T-helper 2 cell treated with Interferon-gamma antibody and Interleukin-4, amounts not matched to agents 5 μg/mL and 100 μg/mL, for 36 hours (primary cell): ENCODE measurements at places on chromosomes 12 and 14.

GRCh38 chr12:29035112-29035511 lies 114.0 kb upstream of the FAR2 start:
- DNase-seq = no peak

- no peak for DNase-seq
These were observed 177.7 kb upstream of the LHX5 start for GRCh38 chr12:113649256-113649830.

GRCh38 chr12:124573839-124574786 lies 6.7 kb upstream of the NCOR2 start:
- no peak for DNase-seq

DNA sequence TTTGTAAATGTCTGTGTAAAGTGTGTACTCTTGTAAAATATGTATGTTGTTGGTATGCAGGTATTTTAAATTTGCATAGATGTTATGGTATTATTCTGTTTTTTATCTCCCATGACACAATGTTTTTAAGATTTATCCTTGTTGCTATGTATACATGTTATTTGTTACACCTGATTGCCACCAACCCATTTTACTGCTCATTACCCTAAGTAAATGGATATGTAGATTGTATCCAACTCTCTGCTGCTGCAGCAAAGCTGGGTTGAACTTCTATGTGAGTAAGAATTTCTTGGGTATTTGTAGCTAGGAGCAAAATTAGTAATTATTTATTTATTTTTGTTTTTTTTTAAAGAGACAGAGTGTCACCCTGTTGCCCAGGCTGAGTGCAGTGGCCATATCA lies 6.2 kb downstream of the APAF1 start:
- no peak for DNase-seq

DNA sequence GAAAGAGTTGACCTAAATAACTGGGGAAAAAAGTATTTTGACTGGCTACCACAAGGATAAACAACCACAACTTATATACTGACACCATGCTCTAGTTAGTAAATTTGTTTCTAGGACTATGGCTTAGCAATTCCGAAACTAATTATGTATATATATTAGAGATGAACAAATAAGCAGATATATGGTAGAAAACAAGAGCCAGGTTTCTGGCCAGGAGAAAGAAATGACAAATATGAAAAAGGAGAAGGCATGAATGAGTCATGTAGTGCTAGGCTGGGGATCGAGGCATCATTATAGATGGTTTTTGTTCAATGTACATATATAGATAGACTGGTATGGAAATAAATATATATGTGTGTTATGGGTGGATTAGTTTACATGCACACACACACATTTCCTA lies 5.5 kb upstream of the LRRC74A start:
- DNase-seq = no peak

- DNase-seq = no peak
These were observed 143.3 kb upstream of the AVPR1A start for GRCh38 chr12:63294327-63294632.

DNA sequence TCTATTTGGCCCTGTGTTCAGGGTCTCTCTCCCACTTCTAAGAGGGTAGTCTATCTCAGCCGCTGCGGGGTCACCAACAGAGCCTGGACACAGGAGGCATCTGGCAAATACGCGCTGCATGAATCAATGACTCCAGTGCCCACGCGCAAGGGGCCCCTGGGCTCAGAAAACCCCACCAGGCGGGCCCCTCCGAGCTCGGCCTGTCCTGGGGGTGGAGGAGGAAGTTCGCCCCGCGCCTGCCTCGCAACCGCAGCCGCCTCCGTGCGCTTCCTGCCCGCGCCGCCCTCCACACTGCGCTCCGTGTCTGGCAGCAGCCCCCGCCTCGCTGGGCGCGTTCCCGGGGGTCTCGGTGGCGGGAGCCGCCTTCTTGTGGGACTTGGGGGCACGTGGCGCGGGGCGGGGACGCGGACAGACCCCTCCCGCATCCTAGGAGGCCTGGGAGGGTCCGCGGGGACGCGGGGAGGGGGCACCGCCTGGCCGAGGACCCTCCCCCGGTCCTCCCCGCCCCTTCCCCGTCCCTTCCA lies 811 bp upstream of the FBRSL1 start:
- DNase-seq = peak; percentile 77

DNA sequence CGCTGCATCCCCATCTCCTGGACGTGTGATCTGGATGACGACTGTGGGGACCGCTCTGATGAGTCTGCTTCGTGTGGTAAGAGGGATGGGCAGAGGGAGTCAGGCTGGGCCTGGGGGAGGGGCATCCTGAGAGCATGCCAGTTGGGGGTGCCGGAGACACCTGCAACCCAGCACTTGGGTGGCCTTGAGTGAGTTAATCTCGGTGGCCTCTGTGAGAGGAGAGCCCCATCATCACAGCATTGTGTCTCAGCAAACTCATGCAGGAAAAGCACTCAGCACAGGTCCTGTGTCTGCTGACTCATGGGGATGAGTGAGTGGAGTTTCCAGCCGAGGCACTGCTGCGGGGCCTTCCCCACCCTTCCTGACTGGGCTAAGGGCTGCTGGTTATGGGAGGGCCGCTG lies 19.6 kb upstream of the LRP1-AS start:
- peak; percentile 32 for DNase-seq

GRCh38 chr12:104935886-104936285 lies 22.2 kb downstream of the SLC41A2 start:
- no peak for DNase-seq

DNA sequence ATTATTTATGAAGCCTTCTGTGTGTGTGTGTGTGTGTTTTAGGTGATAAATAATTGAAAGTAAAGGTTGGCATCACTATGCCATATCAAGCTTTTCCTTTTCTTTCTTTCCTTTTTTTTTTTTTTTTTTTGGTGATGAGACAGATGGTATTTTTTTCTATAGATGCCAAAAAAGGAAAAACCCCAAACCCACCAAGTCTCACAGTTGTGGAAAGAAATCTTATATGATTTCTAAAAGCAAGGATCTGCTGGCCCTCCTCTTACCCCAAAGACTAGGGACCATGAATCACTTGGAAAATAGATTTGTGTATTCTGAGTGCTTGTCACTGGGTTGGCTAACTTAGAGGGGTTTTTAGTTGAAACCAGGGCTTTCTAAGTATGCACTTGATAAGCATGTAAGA lies 181.3 kb downstream of the TMEM117 start:
- DNase-seq = no peak

- no peak for DNase-seq
These were observed 14.1 kb downstream of the EIF2B2 start for GRCh38 chr14:75016815-75017214.

DNA sequence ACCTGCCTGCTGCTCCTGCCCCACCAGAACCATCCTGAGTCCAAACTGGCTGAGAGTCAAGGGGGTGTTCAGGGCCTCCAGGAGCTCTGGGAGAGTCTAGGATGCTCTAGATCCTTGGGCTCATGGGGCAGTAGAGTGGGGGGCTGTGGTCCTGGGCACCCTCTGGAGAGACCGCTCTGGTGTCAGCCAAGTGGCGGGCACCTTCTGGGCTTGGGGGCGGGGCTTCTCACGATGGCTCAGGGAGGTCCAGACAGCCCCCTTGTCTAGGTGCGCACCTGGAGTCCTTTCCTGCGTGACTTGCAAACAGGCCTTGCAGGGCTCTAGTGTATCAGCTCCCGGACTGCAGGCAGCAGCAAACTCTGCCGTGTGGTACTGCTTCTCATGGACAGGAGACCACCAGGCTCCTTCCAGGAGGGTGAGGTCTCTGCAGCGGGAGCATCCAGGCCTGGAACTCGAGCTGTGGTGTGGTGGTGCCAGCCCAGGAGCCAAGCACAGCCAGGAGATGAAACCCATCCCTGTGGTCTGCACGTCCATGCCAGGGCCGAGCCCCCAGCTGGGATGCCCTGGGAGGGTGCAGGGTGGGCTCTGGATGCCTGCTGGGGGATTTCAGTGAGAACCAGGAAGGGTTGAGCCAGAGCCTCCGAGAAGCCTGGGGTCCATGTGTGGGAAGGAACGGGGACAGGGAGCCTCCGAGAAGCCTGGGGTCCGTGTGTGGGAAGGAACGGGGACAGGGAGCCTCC lies 15.0 kb downstream of the PACS2 start:
- no peak for DNase-seq

DNA sequence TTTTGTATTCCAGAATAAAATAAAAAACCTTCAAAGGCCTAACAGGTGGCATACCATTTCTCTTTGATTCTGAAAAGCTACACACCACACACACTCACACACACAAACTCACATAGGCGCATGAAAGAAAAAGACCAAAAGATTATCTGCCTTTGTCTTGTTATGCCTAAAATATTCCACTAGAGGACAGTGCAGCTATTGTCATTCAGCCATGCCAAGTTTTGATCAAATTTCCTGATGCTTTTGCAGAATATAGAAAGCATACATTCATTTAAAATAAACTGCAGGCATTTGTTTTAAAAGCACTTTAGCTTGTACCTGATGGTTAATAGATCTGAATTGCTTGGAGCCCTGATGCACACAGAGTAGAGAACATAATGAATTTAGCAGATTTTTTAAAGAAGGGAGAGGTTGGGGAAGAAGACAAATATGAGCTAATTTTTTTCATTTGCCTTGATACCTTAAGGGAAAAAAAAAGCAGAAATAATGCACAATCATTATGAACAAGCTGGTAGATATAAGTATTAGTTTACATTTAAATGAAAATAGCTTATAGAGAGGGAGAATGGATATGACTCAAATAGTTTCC lies 1766.9 kb upstream of the SEL1L start:
- DNase-seq = no peak

- no peak for DNase-seq
These were observed 98.1 kb upstream of the OR4E1 start for GRCh38 chr14:21771671-21772070.

DNA sequence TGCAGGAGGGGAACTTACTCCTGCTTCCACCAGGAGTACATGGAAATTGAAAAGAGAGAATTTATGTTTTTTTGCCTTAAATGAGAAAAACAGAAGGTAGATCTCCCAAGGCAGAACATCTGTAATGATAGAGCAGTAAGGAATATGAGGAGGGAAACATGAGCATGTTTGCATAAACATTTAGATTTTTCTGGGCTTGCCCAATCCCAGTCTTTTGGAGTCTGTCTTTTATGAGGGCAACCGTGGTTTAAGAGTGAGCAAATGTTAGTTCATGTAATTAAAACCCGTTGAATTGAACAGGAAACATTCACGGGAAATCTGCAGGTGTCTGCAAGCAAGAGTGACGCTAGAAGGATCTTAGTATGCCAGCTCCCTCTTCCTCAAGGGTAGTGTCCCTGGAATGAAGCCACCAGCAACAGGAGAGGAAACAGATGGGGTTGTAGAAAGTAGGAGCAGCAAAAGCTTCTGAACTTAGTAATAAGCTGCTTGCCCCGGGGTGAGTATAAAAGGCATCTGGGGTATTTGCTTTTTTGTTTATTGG lies 79.3 kb downstream of the ARF6 start:
- no peak for DNase-seq

GRCh38 chr12:94743174-94743573 lies 92.8 kb upstream of the TMCC3 start:
- no peak for DNase-seq

DNA sequence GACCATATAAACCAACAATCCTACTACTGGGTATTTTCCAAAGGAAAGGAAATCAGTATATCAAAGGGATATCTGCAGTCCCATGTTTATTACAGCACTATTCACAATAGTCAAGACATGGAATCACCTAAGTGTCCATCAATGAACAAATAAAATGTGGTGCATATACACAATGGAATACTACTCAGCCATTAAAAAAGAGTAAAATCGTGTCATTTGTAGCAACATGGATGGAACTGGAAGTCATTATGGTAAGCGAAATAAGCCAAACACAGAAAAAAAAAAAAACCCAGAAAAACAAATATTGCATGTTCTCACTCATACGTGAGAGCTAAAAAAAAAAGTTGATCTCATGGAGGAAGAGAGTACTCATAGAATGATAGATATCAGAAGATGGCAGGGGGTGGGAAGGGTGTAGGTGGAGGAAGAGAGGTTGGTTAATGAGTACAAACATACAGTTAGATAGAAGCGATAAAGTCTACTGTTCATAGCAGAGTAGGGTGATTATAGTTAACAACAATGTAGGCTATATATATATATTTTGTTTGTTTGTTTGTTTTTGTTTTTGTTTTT lies 49.3 kb downstream of the BCAT1 start:
- peak; percentile 38 for DNase-seq

DNA sequence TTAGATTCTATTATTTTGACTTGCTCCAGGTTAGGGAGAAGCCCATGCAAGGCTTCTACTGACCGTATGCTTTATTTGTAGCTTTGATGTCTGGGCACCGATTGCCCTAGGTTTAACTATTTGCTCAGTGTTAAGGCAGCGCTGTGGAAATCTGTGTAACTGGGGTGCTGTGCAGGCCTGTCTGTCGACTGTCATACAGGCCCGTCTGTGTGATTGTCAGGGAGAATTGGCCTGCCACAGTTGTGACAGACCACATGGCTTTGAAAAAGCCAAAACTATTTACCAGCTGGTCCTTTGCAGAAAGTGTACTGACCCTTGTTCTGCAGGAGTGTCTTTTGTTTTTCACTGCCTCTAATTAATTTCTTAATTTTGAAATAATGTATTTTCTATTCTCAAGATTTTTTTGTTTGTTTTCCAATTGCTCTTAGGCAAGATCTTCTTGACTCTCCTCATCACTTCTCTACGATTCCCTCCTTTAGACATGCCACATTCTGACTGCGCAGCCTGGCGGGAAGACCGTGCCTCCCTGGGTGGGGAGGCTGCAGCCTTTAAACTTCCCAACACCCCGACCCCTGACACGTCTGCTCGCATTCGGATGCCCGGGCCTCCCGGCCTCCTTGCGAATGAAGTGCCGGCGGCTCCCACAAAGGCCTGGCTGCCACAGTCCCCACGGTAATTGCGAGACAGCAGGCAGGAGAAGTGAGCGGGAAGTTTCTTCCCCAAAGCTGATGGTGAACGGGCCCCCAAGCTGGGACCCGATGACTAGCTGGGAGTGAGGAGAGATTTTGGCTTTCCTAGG lies 99.0 kb upstream of the EVL start:
- no peak for DNase-seq

DNA sequence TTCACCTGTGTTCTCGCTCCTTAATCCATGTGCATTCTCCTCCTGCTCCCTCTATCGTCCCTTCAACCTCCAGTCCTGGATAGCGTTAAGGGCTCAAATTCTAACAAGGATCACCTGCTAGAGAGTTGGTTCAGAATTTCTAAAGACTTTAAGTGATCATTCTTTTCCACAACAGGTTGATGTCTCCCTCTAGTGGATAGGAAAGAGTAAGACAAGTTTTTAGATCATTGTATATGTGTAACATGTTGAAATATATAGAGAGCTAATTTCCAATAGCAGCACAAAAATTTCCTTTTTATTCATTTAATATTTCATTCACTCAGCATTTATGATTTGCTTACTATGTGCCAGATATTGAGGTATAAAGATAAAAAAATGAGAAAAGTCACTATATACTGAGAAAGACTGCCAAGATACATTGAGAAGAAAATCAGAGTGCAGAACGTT lies 9.3 kb upstream of the ESR2 start:
- no peak for DNase-seq

- DNase-seq = peak; percentile 91
These were observed at the start of the genes GATC and TRIAP1 for GRCh38 chr12:120445911-120446843. TSS of gene GATC (plus strand) at chr12:120446444. CDS start at chr12:120446481, 37 bp downstream. TSS of gene TRIAP1 (minus strand) at chr12:120446384. CDS start at chr12:120446372, 12 bp downstream.
